GM23338 (cell line): ENCODE measurements at places on chromosomes 7 and 10.

DNA sequence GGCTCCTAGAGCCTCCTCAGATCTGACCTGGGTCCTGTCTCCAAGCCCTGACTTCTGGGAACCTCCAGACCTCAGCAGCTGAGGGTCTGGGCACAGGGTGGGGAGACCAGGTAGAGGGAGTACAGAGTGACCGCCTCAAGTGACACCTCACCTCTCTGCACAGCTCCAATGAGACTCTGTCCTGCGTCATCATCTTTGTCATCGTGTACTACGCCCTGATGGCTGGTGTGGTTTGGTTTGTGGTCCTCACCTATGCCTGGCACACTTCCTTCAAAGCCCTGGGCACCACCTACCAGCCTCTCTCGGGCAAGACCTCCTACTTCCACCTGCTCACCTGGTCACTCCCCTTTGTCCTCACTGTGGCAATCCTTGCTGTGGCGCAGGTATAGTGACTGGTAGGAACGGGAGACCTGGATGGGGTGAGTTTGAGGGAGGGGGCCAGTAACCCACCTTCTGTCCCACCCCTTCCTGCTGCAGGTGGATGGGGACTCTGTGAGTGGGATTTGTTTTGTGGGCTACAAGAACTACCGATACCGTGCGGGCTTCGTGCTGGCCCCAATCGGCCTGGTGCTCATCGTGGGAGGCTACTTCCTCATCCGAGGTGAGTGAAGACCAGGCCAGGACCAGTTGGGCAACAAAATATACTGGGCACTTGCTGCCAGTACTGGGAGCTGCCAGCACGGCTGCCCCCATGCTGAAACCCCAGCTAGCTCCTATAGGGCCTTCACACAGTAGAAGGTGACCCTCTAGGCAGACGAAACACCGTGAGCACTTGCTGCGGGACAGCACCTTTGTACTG is 17.8 kb downstream of the SMO start:
- DNase-seq, result no peak

DNA sequence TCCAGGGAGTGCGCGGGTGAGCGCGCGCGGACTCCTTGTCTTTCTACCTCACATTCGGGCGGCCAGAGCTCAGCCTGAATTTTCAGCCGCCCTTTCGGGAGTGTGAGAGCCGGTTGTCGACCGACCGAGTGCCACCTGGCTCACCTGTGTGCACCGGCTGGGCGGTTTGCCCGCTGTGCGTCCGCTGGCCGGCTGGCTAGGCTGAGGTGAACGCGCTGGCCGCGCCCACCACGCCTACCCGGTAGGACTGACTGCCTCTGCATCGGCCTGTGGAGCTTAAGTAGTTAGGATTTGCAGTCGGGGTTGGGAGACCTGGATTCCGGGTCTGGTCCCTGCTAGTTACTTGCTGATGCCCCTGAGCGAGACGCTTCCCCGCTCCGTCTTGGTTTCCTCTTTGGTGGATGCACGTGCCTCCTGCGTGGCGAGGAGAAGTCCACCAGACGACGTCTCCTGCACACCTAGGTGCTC is 553 bp downstream of the TSPAN15 start:
- peak; percentile 83 for DNase-seq

- DNase-seq, result no peak
These were observed 99.8 kb downstream of the ODAD2 start for GRCh38 chr10:27899058-27899457.

DNA sequence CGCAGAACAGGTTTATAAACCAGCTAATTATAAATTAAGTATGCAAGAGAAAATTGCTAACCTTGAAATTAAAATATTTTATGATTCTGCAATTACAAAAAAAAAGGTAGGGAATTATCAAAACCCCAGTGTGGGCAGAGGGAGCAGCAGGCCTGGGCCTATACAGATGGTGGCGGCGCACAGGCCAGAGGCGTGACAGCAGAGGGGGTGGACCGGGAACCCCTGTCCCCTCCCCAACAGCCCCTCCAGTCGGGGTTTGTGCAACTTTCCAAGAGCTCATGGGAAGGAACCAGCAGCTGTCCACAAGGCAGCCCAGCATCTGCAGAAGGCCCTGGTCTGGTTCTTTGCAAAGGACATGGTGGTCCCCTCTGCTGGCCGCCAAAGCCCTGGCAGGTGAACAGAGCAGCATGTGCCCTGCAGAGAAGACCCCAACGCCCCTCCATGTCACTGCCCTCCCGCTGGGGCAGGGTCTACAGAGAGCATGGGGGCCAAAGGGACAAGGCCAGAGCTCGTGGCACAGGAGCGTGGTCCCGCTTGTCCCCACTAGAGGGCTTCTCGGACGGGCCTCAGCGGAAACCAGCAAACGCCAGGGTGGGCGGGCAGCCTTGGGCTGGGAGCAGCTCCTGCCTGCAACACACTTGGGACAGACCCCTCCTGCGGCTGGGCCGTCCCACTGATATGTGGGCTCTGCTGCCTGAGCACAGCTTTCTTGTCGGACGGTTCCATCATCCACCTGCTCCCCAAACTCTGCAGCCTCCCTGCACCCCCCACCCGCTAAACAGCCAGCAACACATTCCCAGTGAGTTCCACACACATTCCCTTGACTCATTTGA is 75.1 kb downstream of the EBF3 start:
- peak; percentile 90 for DNase-seq

GRCh38 chr7:50480797-50481196 is 30.6 kb upstream of the FIGNL1 start:
- no peak for DNase-seq

DNA sequence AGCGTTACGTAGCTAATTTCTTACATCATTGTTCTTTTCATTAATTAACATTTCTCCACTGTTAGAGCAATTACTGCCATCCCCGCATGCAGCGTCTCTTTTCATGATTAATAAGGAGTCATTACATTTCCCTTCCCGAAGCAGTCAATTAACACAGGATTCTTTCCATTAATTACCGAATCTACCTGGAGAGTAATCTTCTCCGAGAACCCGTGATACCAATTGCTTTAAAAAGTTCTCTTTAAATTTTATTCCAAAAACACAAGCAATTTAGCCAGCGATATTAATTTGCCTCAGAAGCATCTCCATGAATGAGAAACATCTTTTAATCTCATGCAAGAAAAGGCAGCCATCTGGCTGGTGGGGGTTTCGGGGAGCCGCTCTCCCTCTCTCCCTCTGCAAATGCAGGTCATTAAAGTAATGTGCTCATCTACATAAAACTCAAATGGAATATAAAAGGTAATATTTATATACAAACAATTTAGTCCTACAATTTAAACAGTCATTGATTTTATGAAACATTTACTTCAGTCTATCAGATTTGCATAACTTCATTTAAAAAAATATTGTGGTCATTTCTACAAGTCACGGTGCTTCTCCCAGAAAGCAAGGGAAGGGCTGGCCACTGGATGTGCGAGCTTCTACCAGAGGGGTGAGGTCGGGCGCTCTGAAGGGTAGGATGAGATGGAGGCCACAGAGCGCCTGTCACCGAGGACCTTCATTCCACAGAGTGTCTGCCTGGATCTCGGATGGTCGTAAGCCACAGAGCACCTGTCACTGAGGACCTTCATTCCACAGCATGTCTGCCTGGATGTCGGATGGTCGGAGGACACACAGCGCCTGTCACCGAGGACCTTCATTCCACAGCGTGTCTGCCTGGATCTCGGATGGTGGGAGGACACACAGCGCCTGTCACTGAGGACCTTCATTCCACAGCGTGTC is 145.0 kb downstream of the WDR37 start:
- no peak for DNase-seq

- no peak for DNase-seq
These were observed 10.1 kb upstream of the OPN4 start for GRCh38 chr10:86644152-86644793.

- DNase-seq, result peak; percentile 69
These were observed 578 bp downstream of the ZMYND11 start for GRCh38 chr10:135601-136464.

GRCh38 chr10:71062156-71062555 is 150.2 kb upstream of the UNC5B start:
- DNase-seq, result no peak

DNA sequence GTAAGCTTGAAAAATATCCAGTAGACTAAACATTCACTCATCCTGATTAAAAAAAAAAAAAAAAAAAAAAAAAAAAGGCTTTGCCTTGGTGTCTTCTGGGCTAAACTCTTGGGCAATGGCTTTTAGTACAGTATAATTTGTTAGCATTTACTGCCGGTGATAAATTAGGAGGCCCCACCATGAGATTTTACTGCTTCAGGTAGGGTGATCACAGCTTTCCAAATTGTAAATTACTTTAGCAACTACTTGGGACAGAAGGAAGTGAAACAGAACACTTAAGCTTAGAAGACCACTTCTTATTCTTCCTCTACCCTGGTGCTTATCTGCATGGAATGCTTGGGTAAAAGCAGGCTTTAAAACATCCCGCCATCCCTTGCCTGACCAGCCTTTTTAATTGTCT is 152.1 kb downstream of the HIBADH start:
- no peak for DNase-seq

DNA sequence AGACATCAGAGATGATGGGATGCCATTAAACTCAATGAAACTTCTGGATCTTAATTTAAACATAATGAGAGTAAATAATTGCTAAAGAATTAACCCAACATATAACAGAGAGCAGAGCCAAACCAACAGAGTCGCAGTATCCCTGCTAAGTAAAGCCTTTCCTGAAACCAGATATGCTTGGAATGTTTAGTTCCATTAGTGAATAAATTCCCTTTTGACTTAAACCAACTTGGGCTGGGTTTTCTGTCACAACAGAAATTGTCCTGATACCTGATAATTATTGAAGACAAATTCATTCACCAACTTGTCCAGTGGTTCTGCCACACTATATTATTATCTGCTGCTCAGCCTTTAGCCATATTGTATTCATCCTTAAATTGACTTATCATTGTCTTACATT is 286.7 kb downstream of the FZD1 start:
- DNase-seq, result no peak

- no peak for DNase-seq
These were observed 277.3 kb downstream of the SDK1 start for GRCh38 chr7:3578399-3578798.

GRCh38 chr7:72524037-72524436 is 111.9 kb upstream of the CALN1 start:
- no peak for DNase-seq

GRCh38 chr10:60606343-60607080 is 171.8 kb upstream of the CDK1 start:
- no peak for DNase-seq

- DNase-seq, result no peak
These were observed 6.7 kb upstream of the TPST1 start for GRCh38 chr7:66198469-66198868.

GRCh38 chr10:21238717-21239116 is 286.8 kb downstream of the SKIDA1 start:
- DNase-seq, result peak; percentile 39

DNA sequence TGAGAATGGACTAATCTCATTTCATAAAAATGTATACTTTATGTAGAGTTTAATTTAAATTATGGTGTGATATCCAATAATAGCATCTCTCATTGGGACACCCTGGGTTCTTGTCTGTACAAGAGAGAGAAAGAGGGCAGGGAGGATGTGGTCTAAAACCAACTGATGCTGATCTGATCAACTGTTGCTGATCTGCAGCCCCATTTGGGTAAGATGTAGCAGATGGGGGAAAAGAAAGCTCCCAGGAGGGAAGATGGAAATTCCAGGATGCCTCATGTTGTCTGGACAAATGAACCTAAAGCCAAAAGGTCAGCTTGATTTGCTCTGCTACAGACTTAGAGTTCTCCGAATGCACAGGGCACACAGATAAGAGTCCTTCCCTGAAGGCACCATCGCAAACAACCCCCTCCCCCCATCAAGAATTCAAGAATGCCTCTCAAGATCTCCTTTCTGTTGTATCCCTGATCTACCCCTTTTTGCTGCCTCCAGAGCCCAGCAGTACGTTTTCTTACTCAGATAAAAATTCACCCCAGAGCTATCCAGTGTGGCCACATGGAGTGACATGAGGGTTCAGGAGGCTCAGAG is 171.4 kb upstream of the INHBA start:
- DNase-seq, result no peak

GRCh38 chr7:824081-824480 is 8.2 kb upstream of the SUN1 start:
- no peak for DNase-seq

- DNase-seq, result peak; percentile 60
These were observed 80.9 kb downstream of the LRMDA start for GRCh38 chr10:75512203-75512933.

DNA sequence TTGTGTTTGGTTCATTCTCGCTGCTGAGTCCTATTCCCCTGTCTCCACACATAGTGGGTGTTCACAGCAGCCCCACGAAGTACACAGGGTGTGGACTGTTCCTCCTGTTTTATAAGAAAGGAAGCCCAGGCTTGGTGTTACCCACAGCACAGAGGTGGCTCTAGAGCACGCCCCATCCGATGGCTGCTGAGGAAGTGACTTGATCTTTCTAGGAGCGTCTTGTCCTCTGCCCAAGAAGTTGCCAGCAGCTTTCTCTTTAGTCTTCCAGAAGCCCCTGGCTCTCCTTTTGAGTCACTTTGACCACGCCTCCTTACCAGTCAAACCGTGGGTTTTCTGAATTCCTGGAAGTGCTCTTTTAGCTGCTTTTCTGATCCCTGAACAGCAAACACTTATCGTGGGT is 94.0 kb downstream of the GRK5 start:
- no peak for DNase-seq

- no peak for DNase-seq
These were observed 4.8 kb downstream of the RAMP3 start for GRCh38 chr7:45162311-45162845.

DNA sequence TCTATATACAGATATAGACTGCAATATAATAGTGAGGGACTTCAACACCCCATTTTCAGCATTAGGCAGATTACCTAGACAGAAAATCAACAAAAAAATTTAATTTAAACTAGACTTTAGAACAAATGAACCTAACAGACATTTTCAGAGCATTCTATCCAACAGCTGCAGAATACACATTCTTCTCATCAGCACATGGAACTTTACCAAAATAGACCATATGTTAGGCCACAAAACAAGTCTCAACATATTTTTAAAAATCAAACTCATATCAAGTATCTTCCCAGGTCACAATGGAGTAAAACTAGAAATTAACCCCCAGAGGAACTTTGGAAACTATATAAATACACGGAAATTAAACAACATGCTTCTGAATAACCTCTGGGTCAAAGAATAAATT is 169.6 kb downstream of the MTERF1 start:
- no peak for DNase-seq

- no peak for DNase-seq
These were observed 43.5 kb downstream of the CDCA7L start for GRCh38 chr7:21902240-21902639.

GRCh38 chr7:10015687-10016086 is 958.0 kb upstream of the PHF14 start:
- no peak for DNase-seq

DNA sequence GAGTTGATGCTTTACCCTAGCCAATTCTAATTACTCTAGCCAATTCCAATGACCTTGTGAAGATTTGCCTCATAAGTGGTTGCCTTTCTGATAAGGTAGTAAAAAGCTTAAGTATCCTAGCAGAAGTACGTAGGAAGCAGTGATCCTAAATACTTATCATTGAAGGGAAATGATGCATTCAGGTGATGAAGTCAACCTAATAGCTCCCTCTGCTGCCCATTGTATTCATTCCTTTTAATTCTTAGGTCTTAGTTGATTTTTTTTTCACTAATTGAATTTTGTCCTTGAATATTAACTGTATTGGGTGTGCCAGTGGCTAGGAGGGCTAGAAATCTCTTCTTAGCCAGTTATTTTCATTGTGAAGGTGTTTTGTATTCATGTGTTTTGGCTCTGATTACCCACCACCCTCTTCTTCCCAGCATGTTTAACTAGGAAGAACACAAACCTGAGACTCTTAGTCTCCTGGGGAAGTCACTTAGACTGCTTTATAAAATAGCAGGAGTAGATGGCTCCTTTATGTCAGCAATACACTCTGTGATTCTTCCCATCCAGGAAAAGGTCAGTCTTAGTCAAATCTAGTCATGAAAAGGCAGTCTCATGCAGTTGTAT is 46.3 kb downstream of the PLEKHA8 start:
- peak; percentile 79 for DNase-seq
